ENCODE measurements at places on chromosomes 11 and 22. TPM values are rescaled to one million over a fixed set of nuclear protein-coding genes. Genes with fewer than 3 reads are reported as not detected.

DNA sequence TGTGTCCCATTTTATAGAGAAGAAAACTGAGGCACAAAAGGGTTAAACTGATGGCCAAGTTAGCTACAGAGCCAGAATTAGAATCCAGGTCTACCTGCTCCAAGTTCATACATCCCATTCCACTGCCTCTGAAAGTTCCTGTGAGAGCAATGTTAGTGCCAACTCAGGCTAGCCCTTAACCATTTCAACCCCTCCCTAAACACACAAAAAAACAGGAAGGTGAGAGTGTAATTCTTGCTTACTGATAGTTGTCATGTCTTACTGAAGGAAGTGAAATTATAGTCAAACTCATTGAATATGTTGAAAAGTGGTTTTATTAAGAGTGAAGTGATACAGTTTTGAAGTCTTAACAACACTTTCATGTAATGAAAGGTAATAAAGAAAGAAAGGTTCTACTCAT is 2.9 kb upstream of the E2F8 start:
- DNase-seq, result no peak

GRCh38 chr11:35787626-35788025 is 125.1 kb downstream of the TRIM44 start:
- no peak for DNase-seq

The TTC36 gene
- total RNA-seq, result 0.56 TPM

The OR8D4 gene
- not detected for total RNA-seq

- no peak for DNase-seq
Measured at GRCh38 chr11:70306586-70307033, 36.1 kb downstream of the PPFIA1 start.

All from CD4-positive, alpha-beta T cell (primary cell).